Erythroblast (primary cell): ENCODE measurements at places on chromosomes 2 and 18.

GRCh38 chr2:233976087-233976486 is 58.9 kb downstream of the TRPM8 start:
- DNase-seq, result no peak

- DNase-seq, result no peak
These were observed 8.4 kb downstream of the SCLY start for GRCh38 chr2:238069021-238069709.

GRCh38 chr2:227860221-227860641 is 11.2 kb upstream of the DAW1 start:
- no peak for DNase-seq

DNA sequence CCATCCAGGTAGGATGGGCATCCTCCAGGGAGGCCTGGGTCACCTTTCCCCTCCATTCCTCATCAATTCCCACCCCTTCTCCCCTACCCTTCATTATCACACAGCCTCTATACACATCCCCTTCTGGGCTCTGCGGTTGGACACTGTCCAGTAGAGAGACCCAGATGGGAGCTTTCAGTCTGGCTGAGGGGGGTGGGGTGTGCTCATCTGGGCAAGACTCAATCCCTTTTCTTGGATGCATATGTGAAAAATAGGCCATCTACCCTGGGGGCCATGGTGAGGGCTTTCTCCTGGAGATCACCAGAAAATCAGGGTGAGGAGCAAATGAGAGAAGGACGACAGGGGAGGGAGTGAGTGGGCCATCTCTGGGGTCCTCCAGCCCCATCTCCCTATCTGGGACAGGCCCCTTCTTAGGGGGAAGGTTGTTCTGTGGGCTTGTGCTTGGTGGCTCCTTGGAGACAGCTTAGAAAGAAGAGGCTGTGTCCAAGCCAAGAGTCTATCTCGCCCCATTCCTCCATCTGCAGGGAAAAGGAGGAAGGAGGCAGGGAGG is 160.1 kb downstream of the DYSF start:
- no peak for DNase-seq

DNA sequence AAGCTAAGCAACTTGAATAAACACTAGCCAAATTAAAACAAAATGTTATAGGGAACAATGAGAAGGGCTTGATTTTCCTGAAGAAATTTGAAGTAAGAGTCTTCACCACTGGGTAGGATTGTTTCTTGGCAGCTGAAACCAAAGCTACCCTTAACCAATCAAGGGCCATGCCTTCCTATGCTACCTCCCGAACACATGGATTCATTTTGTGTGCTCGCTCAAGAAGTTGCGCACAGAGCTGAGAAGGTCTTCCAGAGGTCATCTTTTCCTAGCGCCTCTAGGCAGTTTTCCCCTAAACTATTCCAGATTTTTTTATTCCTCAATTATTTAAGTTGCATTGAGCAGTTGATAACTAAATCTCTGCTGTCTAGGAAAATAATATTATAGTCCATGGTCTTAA is 264.6 kb downstream of the RBM43 start:
- DNase-seq, result no peak

DNA sequence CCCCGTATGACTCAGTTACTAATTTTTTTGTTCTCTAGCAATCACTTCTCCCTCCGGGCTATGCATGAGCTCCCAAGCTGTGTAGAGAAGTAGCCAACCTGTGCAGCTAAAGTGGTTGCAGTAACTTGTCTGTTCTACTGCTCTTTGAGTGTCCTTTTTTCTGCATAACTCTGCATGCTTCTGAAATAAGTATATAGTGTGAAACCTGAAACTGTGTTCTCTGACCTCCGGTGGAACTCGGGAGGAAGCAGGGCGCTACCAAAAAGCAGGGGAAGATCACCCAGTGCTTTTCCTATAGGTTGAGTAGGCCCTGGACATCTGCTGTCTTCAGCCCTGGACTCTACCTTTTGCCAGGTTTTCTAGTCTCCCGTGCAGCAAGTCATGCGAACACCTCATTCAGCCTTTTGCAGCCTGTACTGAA is 47.8 kb downstream of the PHLPP1 start:
- DNase-seq, result no peak

GRCh38 chr2:43402452-43402937 is 176.1 kb upstream of the ZFP36L2 start:
- DNase-seq, result no peak

DNA sequence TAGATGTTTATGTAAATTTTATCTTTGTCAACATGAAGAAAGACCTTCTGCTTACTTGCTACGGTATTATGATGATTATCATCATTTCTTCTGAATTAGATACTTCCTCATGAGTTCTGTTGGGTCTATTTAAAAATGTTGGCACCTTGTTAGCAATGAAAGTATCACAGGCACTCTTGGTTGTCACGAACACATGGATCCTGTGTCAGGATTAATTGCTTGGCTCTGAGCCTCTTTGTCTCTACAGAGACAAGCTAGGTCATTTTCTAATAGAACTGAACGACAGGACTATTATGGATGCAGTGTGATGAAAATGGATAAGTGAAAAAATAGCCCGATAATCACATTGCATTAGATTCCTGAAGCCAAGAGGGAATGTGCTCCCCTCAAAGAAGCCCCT is 110.3 kb downstream of the DOCK10 start:
- no peak for DNase-seq

GRCh38 chr2:85413592-85414420 is 3.6 kb upstream of the CAPG start:
- DNase-seq, result peak; percentile 61

GRCh38 chr2:98776136-98776535 is 45.2 kb upstream of the MGAT4A start:
- no peak for DNase-seq

- no peak for DNase-seq
These were observed 490.6 kb downstream of the THSD7B start for GRCh38 chr2:137255990-137256389.

DNA sequence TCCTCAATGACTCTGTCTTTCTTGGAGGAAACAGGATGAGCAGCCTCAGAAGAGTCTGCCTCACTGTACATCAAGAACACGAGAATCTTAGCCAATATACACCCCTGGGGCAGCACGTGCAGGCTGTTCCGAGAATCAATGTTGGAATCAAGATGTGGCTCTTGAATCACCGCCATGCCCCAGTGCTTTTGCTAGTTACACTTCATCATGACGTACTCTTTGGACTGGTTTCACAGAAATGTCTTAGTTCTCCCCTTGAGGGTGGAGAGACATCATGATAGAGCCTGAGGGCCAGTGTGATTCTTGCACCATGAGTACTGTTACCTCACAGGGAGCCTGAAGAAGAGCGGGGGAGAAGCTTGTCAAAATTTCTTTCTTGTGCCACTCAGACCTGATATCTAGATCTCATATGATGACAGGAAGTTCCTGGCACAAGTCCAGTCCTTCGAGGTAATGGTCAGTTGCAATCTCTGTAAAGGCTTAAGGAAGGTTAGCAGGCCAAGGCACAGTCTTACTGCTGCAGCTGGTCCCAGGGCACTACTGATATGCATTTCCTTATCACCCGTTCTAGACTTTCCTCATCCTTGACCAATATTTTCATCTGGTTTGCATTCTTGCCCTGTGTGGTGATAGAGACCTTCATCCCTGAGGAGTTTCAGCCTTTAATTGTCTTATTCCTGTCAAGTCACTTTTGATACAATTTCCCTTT is 28.2 kb upstream of the STAT4 start:
- no peak for DNase-seq

- no peak for DNase-seq
These were observed 98.9 kb upstream of the MAPRE2 start for GRCh38 chr18:34942276-34942675.

GRCh38 chr2:118991554-118991953 is 49.6 kb downstream of the MARCO start:
- no peak for DNase-seq

DNA sequence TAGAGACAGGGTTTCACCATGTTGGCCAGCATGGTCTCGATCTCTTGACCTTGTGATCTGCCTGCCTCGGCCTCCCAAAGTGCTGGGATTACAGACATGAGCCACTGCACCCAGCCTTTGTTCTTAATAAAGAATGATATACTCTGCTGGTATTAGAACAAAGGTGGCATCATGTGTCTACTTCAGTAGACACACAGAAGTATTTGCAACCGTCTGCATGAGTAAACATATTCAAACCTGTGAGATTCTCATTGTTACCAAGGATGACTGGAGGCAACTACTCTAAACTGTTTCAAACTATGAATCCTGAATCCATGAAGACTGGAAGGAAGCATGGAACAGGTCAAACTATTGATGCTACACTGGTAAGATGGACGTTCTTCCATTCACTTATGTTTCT is 32.1 kb downstream of the MBD2 start:
- no peak for DNase-seq

DNA sequence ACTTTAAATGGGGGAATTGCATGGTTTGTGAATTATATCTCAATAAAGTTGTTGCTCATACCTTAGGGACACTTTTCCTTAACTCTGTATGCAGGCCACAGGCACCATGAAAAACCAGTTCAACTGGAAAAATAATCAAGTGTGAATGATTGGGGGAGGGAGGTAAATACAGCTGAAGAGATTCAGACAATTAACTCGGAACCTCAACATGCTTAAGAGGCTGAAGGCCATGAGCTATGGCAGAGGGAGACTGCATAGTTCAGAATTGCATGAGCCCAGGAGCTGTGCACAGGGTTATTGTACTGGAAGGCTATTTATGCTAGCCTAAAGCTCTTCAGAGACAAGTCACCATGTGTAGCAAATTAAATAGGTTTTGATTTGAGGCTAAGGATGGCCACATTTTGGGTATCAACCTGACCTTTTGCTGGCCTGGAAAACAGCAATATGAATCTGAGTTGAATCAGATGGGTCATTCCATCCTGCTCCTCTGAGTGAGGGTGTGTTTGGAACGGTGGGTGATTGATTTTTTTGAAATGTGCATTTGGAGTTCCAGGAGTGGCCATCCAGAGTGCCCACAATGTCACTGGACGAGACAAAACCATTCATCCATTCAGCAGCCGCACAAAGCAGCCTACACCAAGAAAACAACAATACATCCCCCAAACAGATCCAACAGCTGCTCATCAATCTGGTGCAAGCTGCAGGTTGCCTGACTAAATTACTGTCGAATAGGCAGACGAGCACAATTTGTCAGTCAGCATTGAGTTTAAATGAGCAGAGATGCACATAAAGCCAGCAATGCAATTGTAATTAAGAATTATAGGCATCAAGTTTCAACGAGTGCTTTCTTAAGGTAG is 42.5 kb downstream of the HRH4 start:
- no peak for DNase-seq

- DNase-seq, result no peak
These were observed 8.1 kb upstream of the ARHGAP15 start for GRCh38 chr2:143121079-143121478.

GRCh38 chr2:47617523-47618271 is 165.2 kb upstream of the MSH6 start:
- DNase-seq, result no peak

DNA sequence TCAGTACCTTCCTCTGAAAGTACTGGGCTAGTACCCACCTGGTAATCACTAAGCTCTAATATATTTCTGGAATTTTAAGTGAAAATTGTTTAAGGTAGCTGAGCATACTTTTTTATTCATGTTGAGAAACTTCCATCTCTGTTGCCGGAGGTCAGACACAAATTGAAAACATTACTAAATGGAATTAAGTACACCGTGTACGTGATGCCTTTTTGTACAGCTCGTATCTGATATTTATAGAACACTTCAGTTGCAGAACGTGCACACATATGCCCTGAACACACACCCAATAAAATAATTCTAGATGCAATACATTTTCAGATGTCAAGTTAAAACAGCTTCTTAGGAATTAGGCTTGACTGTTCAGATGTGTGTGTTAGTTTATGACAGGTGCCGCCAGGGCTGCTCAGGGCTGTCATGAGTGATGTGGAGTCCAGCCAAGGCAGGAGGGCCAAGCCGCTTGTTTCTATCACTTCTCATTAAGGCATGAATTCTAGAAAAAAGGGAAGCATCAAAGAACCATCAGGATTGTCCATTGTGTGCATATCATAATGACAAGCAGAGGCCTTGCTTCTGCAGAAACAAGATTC is 80.9 kb upstream of the FOSL2 start:
- DNase-seq, result no peak

- no peak for DNase-seq
These were observed 220.7 kb downstream of the SEPTIN10 start for GRCh38 chr2:109392816-109393661.

GRCh38 chr18:80023173-80023572 is 11.1 kb upstream of the RBFA start:
- DNase-seq, result peak; percentile 74

DNA sequence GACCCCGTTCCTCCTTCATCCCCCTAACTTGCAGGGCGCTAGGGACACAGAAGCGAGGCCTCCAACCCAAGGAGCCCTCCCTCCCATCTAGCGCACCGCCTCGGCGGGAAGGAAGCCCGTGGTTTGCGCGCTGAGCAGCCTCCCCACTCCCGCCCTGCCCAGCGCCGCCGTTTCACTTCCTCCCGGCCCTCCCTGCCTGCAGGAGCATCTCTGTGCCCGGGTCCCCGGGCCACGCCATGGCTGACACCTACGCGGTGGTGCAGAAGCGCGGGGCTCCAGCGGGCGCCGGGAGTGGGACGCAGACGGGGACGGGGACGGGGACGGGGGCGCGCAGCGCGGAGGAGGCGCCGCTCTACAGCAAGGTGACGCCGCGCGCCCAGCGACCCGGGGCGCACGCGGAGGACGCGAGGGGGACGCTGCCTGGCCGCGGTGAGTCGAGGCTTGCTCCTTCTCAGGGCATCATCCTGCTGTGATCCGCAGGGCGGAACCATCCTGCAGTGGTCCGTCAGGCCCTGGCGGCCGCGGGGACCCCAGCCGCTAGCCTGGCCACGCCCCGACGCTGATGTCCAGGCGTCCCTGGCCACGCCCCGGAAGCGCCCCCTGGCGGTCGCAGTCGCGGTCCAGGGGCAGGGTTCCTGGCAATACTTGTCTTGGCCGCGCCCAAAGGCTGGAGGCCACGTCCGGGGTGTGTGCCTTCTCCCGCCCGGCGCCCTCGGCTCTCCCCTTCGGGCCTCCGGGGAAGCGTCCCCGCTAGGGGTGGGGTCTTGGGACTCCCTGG is 16.4 kb downstream of the PTPN18 start:
- peak; percentile 90 for DNase-seq

DNA sequence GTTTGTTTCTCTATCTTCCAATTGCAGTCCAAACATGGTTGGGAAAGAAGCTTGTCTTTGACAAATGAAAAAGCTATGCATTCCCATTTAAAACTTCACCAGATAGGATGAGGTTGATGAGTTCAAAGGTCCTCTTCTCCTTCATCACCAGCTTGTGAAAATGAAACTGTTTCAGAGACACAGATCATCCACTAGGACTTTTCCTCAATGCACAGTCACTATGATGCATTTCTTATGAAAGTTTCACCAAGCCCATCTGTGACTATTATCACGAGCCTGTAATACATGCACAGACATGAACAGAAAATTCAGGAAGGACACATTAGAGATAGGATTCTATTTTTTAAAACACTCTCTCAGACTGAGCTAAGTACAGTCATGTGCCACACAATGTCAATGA is 644.4 kb downstream of the PLCL1 start:
- no peak for DNase-seq

GRCh38 chr18:35467624-35468016 is 30.1 kb downstream of the INO80C start:
- DNase-seq, result no peak

DNA sequence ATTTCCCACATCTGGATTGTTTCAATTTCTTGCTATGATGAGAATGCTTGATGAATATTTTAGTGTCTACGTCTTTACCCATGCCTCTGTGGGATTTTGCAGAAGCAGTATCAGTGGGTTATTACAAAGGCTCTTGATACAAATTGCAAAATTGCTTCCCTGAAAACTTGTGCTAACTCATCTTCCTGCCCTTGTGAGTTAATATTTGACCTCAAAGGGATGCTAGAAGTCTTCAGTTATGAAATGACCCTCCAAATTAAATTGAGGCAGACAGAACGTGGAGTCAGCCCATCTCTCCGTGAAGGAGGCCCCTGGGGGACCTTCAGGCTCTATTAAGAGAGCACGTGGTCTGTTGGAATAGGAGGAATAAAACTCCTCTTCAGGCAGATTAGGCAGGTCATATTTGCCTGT is 239.2 kb upstream of the HS6ST1 start:
- no peak for DNase-seq
